ENCODE measurements at places on chromosomes 2 and 18. TPM values are rescaled to one million over a fixed set of nuclear protein-coding genes. Genes with fewer than 3 reads are reported as not detected.

DNA sequence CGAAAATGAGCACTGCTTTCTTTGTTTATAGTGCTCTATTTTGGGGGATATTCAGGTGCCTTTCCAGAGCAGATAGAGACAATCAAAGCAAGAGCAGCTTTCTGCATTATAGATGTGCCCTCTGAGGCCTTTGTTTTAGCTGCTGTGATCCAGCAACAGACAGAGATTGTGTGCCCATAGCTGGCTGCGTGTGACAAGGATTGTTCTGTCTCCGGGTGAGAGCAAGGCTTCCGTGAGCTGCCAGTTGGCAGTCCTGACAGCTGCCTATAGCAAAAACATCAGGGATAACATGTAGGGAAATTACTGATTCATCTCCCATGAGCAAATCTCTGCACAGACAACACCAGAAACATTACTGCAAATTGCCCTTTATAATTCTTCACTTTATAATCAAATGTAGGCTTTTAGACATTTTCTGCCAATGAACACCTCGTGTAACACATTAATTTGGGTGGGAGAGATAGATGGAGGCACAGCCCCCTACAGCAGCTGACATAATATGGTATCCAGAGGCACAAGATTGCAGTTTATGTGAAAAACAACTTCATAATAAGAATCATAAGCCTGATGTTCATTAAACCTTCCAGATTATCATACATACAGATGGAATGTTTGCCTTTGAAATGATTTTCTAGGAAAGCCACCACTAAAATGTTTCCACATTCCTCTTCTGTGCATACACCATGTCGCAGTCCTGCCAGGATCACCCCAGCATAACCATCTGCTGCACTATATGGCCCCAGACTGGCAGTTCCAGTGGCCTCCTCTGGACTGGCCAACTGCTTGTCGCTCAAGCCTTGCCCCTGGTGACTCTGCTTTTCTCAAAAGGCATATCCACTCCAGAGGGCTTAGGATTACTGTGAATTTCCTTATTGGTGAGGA lies 131.2 kb downstream of the TRIB2 start:
- no peak overlapping the region for H3K4me3 ChIP-seq
- H3K27me3 ChIP-seq, result peaks cover 30% of the 10 kb centered on the region
- no peak overlapping the region for H3K27ac ChIP-seq
- H3K36me3 ChIP-seq, result no peaks in the 10 kb centered on the region

DNA sequence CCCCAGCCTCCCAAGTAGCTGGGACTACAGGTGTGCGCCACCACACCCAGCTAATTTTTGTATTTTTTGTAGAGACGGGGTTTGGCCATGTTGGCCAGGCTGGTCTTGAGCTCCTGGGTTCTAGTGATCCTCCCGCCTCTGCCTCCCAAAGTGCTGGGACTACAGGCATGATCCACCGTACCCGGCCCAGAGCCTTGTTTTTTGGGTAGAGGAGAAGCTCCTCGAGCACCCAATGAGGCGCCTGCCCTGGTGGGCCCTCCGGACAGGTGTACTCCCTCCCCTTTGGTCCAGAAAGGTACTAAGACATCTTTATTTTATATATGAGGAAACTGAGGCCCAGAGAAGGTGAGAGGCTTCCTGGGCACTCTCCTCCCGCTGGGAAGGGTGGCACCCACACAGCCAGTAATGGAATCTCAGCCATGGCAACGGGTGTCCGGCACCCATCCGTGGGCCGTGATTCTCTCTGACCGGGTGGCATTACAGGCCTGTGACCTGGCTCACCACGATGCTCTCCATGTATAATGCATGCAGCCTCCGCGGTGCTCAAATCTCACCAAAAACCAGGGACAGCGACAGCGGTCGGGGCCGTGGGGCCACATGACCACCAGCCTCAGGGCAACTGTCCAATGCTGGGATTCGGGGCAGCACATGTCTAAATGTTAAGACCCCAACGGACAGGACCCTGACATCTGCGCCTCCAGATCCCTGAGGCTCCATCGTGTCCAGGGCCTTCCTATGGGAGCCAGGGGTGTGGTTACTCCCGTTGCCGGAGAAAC lies 16.8 kb upstream of the KLHL30 start:
- H3K27me3 ChIP-seq, result no peaks in the 10 kb centered on the region
- no peaks in the 10 kb centered on the region for H3K36me3 ChIP-seq
- no peaks in the 10 kb centered on the region for H3K4me1 ChIP-seq

DNA sequence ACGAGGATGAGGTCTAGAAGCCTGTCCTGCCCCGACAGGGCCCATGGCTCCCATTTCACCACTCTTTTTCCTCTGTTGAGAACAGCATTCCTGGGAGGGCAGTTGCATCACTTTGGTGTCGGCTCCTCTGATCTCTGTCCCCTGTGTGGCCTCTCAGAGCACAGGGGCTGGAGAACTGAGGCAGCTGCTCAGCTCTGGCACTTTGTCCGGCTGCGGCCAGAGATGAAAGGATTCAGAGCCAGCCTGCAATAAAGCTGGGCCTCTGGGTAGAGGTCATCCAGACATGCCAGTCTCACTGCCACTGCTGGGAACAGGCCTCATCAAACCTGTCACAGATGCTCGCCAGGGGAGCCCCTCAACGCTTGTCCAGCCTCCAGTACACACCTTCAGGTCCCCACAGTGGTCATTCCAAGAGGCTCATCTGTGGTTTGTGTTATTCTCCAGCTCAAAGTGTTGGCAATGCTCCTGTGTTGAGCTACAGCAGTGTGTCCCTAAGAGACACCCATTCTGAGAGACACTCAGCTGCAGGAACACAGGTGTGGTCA lies 13.1 kb upstream of the ROCK2 start:
- H3K27me3 ChIP-seq, result no peaks in the 10 kb centered on the region
- no peaks in the 10 kb centered on the region for H3K4me1 ChIP-seq
- DNase-seq, result no peak
- H3K27ac ChIP-seq, result no peak overlapping the region
- H3K4me3 ChIP-seq, result no peak overlapping the region
- H3K36me3 ChIP-seq, result no peaks in the 10 kb centered on the region

GRCh38 chr2:185222311-185222710 lies 516.3 kb upstream of the FSIP2 start:
- H3K27me3 ChIP-seq, result no peaks in the 10 kb centered on the region
- H3K36me3 ChIP-seq, result no peaks in the 10 kb centered on the region
- no peak overlapping the region for H3K27ac ChIP-seq
- no peaks in the 10 kb centered on the region for H3K4me1 ChIP-seq
- no peak for DNase-seq

DNA sequence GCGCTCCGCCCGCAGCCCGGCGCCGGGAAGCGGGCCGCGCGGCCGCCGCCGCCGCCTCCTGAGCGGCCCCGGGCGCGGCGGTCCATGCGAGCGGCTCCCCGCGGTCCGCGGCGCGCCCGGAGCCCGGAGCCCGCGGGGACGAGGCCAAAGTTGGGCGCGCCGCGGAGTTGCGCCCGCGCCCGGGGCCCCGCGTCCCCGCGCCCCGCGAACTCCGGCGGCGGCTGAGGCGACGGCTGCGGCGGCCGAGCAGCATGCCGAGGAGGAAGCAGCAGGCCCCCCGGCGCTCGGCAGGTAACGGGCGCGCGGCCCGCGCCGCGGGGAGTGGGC lies 992 bp downstream of the TSHZ1 start:
- no peak overlapping the region for H3K4me3 ChIP-seq
- peaks cover 58% of the 10 kb centered on the region for H3K4me1 ChIP-seq
- H3K36me3 ChIP-seq, result peaks cover 12% of the 10 kb centered on the region
- H3K27me3 ChIP-seq, result peaks cover 9% of the 10 kb centered on the region
- no peak for DNase-seq

DNA sequence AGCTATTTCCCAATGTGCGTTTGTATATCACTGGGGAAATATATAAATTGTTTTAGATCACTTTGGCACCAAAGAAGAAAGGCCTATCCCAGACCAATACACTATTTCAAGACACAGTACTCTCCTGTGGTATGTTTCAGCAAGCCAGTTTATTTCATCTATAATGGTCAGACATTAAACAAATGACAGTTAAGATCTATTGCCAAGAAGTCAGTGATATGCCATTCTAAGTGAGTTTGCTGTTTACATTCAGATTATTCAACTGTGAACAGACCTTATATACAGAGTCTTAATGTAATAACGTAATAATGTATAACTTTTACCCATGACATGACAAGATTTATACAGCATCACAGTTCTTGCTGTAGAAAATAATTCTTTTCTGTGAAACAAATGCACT lies 352.7 kb downstream of the CDH7 start:
- no peaks in the 10 kb centered on the region for H3K36me3 ChIP-seq
- no peaks in the 10 kb centered on the region for H3K27me3 ChIP-seq
- no peaks in the 10 kb centered on the region for H3K4me1 ChIP-seq
- DNase-seq, result no peak
- H3K4me3 ChIP-seq, result no peak overlapping the region

GRCh38 chr2:233796254-233796653 lies 18.1 kb downstream of the MROH2A start:
- DNase-seq, result no peak
- no peak overlapping the region for H3K27ac ChIP-seq
- H3K4me1 ChIP-seq, result no peaks in the 10 kb centered on the region
- H3K27me3 ChIP-seq, result no peaks in the 10 kb centered on the region
- H3K4me3 ChIP-seq, result no peak overlapping the region

- DNase-seq, result no peak
- peaks cover 1% of the 10 kb centered on the region for H3K4me1 ChIP-seq
- H3K27me3 ChIP-seq, result no peaks in the 10 kb centered on the region
- peaks cover 3% of the 10 kb centered on the region for H3K36me3 ChIP-seq
These were observed 160.2 kb downstream of the FBXO15 start for GRCh38 chr18:73987247-73987980.

DNA sequence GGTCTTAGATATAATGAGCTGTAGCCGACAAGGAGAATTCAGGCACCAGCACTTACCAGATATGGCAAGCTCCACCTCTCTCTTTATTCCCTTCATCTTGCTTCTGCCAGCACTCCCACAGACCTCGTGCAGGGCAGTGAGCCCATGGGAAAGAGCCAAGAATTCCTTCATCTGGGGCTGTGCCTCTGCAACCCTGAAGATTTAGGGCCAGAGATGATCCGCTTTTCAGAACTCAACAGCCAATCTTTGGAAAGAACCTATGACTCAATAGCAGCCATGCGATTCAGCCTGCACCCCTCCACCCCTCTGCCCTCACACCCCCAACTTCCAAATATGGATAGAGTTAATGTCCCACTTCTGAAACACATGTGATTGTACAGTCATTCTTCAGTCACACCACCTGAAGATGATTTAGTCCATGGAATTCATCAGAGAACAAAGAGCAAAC lies 533.7 kb upstream of the TNP1 start:
- peaks cover 1% of the 10 kb centered on the region for H3K4me1 ChIP-seq
- H3K27me3 ChIP-seq, result no peaks in the 10 kb centered on the region
- no peak for DNase-seq
- H3K4me3 ChIP-seq, result no peak overlapping the region
- H3K36me3 ChIP-seq, result peaks cover 14% of the 10 kb centered on the region
- no peak overlapping the region for H3K27ac ChIP-seq

- peak; percentile 17 for DNase-seq
- no peaks in the 10 kb centered on the region for H3K36me3 ChIP-seq
- peak overlapping the region; percentile 43 for H3K27ac ChIP-seq
- H3K4me3 ChIP-seq, result no peak overlapping the region
These were observed 84.1 kb downstream of the ALPK2 start for GRCh38 chr18:58544616-58545337.

- H3K27me3 ChIP-seq, result peaks cover 17% of the 10 kb centered on the region
- H3K4me1 ChIP-seq, result no peaks in the 10 kb centered on the region
- H3K36me3 ChIP-seq, result no peaks in the 10 kb centered on the region
These were observed 42.8 kb downstream of the EEF1B2 start for GRCh38 chr2:206202446-206202845.

DNA sequence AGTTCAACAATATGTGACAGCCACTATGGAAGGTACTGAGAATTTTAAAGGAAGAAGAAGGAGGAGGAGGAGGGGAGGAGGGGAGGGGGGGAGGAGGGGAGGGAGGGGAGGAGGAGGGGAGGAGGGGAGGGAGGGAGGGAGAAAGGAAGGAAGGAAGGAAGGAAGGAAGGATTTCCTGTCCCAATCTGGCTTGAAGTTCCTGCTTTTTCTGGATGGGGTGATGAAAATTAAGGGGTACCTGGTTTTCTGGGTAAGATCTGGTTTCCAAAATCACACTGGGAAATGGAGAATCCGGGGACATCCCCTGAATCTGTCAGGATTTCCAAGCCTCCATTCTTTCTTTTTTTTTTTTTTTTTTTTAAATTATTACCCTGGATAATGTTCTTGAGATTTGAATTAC lies 271.8 kb downstream of the MTX2 start:
- no peaks in the 10 kb centered on the region for H3K36me3 ChIP-seq
- no peak for DNase-seq
- H3K4me3 ChIP-seq, result no peak overlapping the region
- H3K27ac ChIP-seq, result no peak overlapping the region

TUBB8B gene
- not detected for total RNA-seq

CYS1 gene
- total RNA-seq, result not detected

UBR3 gene
- total RNA-seq, result 15.1 TPM

CAPN14 gene
- total RNA-seq, result 0.49 TPM

POTEJ gene
- not detected for total RNA-seq
